ENCODE measurements at places on chromosomes 11 and 22.

- DNase-seq = no peak
Observed at GRCh38 chr11:19872512-19873145, 160.0 kb downstream of the NAV2 start.

GRCh38 chr22:33116841-33117547, 58.8 kb upstream of the SYN3 start:
- no peak for DNase-seq

GRCh38 chr22:48842583-48842945, 985.1 kb downstream of the BRD1 start:
- no peak for DNase-seq

- no peak for DNase-seq
Observed at GRCh38 chr22:43109511-43109910, 1.0 kb upstream of the BIK start.

DNA sequence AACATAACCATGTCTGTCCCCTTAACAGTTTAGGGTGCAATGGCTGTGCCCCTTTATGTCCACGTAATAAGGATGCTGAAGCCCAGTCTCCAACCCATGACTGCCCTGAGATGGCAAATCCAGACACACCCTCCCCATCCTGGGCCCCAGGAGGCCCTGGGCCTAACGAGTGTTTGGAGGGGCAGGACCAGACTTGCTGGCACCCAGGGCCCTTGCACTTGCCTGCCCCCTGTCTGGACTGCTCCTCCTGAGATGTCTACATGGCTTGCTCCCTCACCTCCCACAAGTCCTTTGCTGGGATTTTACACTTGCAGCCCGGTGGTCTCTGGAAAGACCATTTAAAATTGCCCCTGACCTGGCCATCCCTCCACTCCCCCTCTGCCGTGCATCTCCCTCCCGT, 132.2 kb upstream of the NECTIN1 start:
- no peak for DNase-seq

DNA sequence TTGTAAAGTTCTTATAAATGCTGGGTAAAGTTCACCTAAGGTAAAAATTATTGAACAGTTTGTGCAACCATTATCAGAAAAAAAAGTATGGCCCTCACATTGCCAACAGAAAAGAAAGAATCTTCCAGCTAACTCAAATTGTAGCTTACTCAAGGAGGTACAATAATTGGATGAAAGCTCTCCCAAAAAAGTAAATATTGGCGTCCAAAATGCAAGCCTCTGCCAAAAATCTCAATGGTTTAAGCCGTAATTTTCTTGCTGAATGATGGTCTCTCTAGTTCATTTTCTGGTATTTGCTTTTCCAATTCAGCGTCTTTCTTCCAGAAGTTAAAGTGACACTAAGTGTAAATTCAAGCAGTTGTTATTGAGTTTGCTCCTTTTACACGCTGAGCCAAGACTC, 727.3 kb downstream of the LRRC4C start:
- DNase-seq = no peak

DNA sequence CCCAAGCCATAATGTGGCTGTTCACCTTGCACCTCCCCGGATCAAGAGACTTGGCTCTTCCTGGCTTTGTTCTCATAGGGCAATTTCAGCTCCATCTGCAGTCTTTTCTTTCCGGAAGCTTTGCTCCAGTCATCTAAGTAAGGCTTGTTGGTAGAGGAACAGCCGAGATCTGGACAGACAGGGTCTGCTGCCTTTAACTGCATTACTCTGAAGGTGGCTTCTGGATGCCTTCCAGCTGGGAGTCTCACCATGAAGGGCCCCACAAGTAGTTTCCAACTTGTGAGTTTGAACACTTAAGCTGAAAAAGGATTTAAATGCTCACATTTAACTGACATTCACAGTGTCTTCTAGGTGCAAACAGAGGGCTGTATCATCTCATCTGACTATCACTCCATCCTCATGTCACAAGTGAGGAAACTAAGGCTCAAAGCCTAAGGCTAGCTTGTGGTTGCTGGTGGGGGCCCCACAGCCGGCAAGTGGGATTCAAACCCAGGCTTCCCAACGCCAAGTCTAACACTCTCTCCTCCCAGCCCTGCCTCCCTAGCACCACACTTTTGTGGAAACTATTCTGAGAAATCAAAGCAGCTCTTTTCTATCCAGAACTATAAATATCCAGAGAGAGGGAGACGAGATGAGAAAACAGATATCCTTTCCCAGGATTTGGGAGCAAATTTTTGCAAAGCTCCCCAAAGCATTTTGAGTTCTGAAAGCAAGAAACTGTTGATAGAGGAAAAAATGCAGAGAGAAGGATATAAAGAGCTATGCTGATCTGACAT, 58.4 kb downstream of the GALNT18 start:
- no peak for DNase-seq

DNA sequence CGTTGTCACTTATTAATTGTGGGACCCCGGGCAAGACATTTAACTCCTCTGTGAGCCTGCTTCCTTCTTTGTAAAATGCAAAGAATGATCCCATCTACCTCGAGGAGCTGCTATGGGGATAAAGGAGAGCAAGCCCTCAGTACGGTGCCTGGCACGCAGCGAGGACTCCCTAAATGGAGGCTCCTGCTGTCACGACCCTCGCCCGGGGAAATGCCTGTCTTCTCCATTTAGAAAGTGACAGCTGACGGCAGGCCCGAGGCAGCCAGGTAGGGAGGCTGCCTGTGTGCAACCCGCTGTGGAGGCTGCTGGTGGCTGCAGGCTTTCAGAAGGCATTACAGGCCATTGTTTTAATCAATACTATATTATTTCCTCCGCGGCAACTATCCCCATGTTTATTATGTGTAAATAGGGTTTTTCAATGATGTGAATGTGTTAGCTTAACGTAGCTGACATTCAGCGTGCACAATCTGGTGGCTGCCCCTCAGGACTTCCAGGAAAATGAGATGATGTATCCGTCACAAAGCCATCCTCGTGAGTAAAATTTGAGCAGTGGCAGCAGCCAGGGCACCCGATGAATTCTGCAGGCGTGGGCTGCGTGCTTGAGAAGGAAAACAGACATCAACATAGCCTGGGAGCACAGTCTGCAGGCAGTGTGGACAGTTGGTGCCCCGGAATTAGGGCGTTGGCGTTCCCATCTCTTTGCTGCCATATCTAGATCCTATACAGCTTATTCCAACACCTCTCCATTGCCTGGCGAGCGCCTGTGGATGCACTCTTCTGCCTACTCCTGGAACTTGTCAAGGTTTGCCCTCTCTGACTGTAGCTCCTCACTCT, 228.3 kb downstream of the ST3GAL4 start:
- DNase-seq = no peak

DNA sequence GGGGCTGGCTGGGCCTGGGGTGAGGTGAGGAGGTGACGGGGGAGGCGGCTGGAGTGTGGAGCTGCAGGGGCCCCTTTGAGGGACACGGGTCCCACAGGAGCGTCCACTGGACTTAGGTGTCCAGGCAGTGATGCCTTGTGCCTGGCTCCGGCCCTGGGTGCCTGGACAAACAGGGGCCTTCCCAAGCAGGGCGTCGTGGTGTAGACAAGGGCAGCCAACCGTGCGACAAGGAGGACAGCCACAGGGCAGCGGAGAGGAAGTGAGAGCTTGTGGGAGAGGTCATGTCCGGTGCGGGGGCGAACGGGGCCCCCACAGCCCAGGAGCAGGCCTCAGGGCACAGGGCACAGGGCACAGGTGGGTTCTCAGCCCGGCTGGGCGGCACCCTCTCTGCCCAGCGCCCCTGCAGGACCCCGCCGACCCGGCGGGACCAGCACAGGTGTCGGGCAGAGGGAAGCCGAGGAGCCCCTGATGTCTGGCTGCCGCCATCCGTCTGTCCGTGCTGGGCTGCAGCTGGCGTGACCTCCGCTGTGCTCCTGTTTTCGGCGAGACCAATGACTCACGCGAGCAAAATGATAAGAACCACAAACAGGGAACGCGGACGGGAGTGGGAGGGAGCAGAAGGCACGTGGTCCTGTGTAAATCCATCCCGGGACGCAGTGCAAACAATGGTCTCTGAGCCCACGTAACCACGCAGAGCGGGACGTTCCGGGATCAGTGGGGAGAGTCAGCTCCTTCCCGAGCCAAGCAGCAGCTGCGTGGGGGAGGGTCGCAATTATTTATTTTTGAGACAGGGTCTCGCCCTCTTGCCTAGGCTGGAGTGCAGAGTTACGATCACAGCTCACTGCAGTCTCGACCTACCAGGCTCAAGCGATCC, 49.1 kb upstream of the A4GALT start:
- peak; percentile 79 for DNase-seq

DNA sequence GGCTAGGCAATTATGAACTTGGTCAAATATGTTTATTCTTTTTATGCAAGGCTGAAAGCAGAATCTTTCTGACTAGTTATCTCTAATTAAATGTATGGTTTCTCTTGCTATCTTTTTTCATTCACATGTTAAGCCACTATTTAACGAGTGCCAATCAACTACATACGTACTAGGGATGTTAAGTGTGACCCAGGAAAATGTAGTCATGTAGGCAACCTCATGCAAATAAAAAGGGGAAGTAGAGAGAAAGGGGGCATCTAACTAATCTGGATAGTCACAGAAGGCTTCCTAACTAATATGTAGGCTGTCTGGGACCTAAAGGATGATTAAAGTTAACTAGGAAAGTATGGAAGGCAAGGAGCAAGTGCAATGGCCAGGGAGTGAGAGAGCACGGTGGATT, 23.5 kb downstream of the TBRG1 start:
- no peak for DNase-seq

GRCh38 chr11:69301455-69302401, 7.8 kb downstream of the MYEOV start:
- DNase-seq = peak; percentile 88

DNA sequence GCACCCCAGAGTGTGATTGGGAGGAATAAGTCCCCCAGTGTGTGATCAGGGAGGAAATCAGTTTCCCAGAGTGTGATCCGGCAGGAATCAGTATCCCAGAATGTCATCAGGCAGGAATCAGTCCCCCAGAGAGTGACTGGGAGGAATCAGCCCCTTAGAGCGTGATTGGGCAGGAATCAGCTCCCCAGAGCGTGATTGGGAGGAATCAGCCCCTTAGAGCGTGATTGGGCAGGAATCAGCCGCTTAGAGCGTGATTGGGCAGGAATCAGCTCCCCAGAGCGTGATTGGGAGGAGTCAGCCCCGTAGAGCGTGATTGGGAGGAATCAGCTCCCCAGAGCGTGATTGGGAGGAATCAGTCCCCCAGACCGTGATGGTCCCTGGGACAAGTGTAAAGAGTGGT, 81.1 kb upstream of the EIF3D start:
- DNase-seq = no peak

DNA sequence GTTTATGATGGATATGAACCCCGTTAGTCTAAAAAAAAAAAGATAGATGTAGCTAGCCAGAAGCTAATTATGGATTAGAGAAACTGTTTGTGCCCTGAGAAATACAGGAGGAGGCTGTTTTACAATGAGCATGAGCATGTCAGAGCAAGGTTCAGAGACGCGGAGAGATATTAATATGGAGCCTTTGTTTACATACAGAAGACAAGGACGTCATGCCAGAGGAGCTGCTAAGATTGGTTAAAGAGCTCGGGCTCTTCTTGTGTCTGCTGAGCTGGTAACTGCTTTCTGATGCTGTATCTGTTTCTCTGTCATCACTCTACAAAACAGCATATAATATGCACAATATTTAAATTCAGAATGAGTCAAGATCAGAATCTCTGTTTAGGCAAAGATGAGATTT, 24.9 kb upstream of the CCDC89 start:
- DNase-seq = no peak

GRCh38 chr11:122205036-122205435, 89.0 kb upstream of the BLID start:
- peak; percentile 80 for DNase-seq

DNA sequence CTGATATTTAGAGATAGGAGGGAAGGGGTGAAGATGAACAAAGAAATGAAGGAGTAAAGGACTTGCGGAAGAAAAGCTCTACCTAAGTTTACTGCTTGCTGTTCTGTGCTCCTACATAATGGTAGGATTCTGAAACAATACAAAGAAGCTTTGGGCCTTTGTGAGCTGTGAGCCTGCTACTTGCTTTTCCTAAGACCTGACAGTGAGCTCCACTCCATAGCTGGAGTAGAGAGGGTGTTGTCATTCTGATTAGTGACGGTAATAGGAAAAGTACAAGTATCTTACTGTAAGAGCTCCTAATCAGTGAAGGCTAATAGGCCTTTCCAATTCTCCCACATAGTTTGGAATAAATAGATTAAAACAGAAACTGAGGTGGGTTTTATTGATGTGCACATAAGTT, 75.9 kb downstream of the PARVA start:
- DNase-seq = no peak

GRCh38 chr22:31866918-31867317, 77.4 kb upstream of the YWHAH start:
- DNase-seq = no peak

- DNase-seq = peak; percentile 11
Observed at GRCh38 chr11:133957900-133958299, 1.1 kb upstream of the IGSF9B start.

DNA sequence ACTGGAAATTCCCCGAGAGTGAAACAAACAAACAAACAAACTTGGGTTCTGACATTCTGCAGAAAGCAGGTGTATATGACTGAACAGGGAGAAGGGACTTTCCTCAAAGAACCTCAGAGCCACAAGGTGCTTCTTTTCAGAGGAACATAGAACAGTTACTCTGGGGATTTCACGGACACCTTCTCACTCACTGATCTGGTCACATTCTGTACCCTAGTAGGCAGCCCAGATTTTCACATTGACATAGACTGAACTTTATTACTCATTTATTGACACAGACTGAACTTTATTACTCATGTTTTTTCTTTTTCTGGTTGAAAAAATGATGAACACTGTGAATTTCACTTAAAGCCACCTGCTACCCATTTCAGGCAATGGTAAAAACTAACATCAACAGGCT, 263.0 kb downstream of the OPCML start:
- no peak for DNase-seq

- DNase-seq = no peak
Observed at GRCh38 chr11:120911943-120912342, 112.0 kb upstream of the TBCEL start.

GRCh38 chr11:134538742-134539141, 126.7 kb upstream of the B3GAT1 start:
- no peak for DNase-seq

GRCh38 chr22:49767355-49768062, 60.2 kb downstream of the BRD1 start:
- DNase-seq = peak; percentile 39
